ENCODE measurements at places on chromosomes 1 and 21.

DNA sequence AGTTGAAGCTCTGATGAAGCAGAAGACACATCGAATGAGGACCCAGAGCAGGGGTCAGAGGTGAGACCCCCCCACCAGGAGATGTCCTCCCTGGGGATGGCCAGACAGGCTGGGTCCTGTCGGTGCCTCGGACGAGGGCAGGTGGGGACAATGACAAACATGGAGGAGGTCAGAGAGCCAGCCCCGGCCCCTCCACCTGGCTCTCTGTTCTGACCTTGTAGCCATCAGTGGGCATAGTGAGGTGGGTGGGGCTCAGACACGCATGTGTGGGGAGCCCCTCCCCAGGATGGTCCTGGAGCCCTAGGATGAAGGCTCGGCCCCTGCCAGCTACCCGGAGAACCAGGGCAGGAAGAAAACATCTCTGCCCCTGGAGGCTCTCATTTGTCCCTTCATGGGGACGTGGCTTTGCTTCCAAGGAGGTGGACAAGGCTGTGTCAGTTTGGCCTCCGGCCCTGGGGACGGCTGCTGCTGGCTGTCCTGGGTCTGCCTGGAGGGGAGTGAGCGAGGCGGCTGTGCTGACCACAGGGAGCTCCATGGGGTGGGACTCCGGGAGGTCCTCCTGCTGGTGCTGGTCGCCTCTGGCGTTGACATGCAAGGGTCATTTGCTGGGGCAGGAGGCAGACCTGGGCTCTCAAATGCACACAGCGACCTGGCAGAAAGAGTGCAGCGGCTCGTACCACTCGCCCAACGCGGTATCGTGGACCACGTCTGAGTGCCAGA is 2.6 kb downstream of the KRTAP10-6 start:
- DNase-seq = no peak
- no peaks in the 10 kb centered on the region for H3K36me3 ChIP-seq
- H3K4me3 ChIP-seq = no peak overlapping the region
- no peaks in the 10 kb centered on the region for H3K4me1 ChIP-seq
- no peaks in the 10 kb centered on the region for H3K27me3 ChIP-seq

- DNase-seq = no peak
- H3K36me3 ChIP-seq = no peaks in the 10 kb centered on the region
- no peaks in the 10 kb centered on the region for H3K4me1 ChIP-seq
- H3K27ac ChIP-seq = no peak overlapping the region
These were observed 1125.4 kb upstream of the TMPRSS15 start for GRCh38 chr21:19529031-19529430.

DNA sequence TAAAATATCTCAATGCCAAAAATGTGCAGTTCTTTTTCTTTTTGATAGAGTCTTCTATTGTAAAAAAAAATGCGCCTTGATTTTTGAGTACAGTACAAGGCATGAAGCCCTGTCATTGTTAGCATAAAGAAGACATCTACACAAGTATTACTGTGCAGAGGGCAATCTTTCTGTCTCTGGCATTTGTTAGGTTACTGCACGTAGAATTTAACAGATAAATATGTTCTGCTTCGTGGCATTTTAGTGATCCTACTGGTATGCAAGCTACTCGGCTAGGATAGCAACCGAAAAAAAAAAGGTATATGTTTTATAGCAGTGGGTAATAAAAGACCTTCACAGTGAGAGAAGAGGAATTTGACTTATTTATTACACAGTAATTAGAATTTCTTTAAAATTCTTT is 492.9 kb upstream of the ADGRL2 start:
- H3K27me3 ChIP-seq = peaks cover 3% of the 10 kb centered on the region
- H3K36me3 ChIP-seq = no peaks in the 10 kb centered on the region
- no peaks in the 10 kb centered on the region for H3K4me1 ChIP-seq
- DNase-seq = no peak
- H3K4me3 ChIP-seq = no peak overlapping the region

GRCh38 chr1:66266350-66266749 is 267.6 kb upstream of the SGIP1 start:
- no peak overlapping the region for H3K4me3 ChIP-seq
- H3K27me3 ChIP-seq = no peaks in the 10 kb centered on the region
- no peaks in the 10 kb centered on the region for H3K36me3 ChIP-seq
- no peak for DNase-seq
- no peaks in the 10 kb centered on the region for H3K4me1 ChIP-seq
- H3K27ac ChIP-seq = no peak overlapping the region

DNA sequence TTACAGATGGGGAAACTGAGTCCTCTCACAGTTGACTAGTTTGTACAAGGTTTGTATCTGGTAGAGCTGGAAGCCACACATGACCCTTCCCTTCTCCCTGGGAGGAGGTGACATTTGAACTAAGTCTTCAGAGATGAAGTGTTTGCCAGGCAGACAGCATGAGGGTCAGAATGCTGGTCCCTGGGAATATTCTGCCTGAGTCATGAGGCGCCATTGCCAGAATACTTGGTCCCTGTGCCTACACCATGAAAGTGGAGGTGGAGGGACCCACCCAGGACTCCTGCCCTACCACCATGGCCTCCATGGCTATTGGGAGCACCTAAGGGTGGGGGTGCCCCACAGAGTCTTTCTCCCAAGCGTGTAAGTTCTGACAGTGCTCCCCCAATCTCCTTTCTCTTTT is 7.0 kb downstream of the RPS6KA1 start:
- no peak for DNase-seq
- H3K36me3 ChIP-seq = peaks cover 1% of the 10 kb centered on the region
- no peak overlapping the region for H3K4me3 ChIP-seq
- no peak overlapping the region for H3K27ac ChIP-seq
- no peaks in the 10 kb centered on the region for H3K27me3 ChIP-seq
- H3K4me1 ChIP-seq = peaks cover 46% of the 10 kb centered on the region

- H3K36me3 ChIP-seq = no peaks in the 10 kb centered on the region
- H3K27ac ChIP-seq = no peak overlapping the region
- no peak for DNase-seq
- H3K4me3 ChIP-seq = no peak overlapping the region
These were observed 89.7 kb downstream of the C21orf91 start for GRCh38 chr21:17729455-17729854.

- no peak overlapping the region for H3K4me3 ChIP-seq
- no peaks in the 10 kb centered on the region for H3K36me3 ChIP-seq
- H3K27me3 ChIP-seq = no peaks in the 10 kb centered on the region
- no peaks in the 10 kb centered on the region for H3K4me1 ChIP-seq
- no peak overlapping the region for H3K27ac ChIP-seq
These were observed 1685.4 kb downstream of the MRPL39 start for GRCh38 chr21:23921670-23922418.
